Foreskin keratinocyte (primary cell): ENCODE measurements at places on chromosomes 11 and 22. TPM values are rescaled to one million over a fixed set of nuclear protein-coding genes. Genes with fewer than 3 reads are reported as not detected.

- no peak for DNase-seq
Observed at GRCh38 chr11:15275141-15275540, 160.4 kb downstream of the INSC start.

DNA sequence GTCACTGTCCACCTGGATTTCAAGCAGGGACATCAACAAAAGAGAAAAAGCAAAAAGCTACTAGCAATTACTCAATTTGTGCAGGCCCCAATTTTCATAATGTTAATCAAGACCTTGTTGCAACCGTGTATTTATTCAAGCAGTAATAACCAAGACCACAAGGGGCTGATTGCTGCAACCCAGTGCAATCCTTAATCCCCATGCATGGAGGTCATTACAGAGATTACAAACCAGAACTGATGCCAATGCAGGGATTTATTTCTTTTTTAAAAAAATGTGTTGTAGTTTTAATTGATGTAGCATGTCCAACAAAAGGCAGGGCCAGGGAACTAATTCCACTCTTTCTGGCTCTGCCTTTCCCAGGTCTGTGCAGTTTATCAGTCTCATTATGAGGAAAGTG, 18.4 kb downstream of the TECTA start:
- DNase-seq, result no peak

DNA sequence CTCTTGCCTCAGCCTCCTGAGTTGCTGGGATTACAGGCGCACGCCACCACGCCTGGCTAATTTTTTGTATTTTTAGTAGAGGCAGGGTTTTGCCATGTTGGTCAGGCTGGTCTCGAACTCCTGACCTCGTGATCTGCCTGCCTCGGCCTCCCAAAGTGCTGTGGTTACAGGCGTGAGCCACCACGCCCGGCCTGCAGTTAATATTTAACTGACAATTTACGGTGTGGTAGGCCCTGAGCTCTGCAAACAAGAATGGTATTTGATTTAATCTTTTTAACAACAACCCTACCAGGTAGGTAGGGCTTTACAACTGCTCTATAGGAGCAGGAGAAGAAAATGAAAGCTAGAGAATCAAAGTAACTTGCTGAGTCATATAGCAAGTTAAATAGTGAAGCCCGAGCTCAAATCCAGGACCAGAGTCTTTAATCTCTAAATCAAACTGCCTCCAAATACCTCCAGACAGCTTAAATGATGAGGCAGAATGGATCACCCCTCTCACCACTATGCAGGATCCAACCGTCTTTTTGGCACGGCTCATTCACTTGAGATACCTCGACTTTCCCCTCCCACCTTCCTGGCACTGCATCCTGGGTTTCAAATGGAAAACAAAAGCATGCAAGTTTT, 9.4 kb downstream of the UEVLD start:
- no peak for DNase-seq

SEPTIN3 gene
- 0.03 and 0.11 TPM in 2 replicates for total RNA-seq

- no peak for DNase-seq
Observed at GRCh38 chr11:12856338-12856737, 152.8 kb upstream of the RASSF10 start.

DNA sequence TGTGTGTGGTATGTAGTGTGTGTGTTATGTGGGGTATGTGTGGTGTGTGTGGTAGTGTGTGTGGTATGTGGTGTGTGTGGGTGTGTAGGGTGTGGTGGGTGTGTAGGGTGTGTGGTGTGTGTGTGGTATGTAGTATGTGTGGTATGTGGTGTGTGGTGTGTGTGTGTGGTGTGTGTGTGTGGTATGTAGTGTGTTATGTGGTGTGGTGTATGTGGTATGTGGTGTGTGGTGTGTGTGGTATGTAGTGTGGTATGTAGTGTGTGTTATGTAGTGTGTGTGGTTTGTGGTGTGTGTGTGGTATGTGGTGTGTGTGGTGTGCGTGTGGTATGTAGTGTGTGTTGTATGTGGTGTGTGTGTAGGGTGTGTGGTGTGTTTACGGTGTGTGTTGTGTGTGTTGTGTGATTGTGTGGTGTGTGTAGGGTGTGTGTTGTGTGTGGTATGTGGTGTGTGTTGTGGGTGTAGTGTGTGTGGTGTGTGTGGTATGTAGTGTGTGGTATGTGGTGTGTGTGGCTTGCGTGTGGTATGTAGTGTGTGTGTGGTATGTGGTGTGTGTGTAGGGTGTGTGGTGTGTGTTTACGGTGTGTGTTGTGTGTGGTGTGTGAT, 4.2 kb upstream of the PPP6R2 start:
- DNase-seq, result no peak

GRCh38 chr11:26676641-26677040, 45.2 kb downstream of the SLC5A12 start:
- DNase-seq, result peak; percentile 57

GTSE1 gene
- 23.8 and 28.6 TPM in 2 replicates for total RNA-seq

NPAS4 gene
- total RNA-seq, result not detected in 2 replicates

- no peak for DNase-seq
Observed at GRCh38 chr11:46778416-46778815, 59.4 kb downstream of the F2 start.

- no peak for DNase-seq
Observed at GRCh38 chr22:50399751-50400331, 56.7 kb downstream of the PPP6R2 start.

DNA sequence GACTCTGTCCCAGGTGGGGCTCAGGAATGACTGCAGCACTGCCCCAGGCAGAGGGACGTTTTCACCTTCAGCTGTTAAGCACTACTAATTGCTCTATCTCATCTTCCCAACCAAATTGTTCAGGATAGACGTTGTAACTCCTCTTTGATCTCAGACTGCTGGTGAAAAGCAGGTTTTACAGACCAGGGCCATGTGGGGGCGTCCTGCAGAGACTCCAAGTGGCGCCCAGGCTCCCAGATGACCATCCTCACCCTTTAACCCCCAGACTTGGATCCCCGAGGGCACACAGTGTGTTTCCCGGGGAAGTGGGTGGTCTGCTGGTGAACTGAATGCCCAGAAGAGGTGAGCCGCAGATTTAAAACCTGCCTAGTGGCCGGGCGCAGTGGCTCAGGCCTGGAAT, 23.9 kb downstream of the FADD start:
- no peak for DNase-seq

DNA sequence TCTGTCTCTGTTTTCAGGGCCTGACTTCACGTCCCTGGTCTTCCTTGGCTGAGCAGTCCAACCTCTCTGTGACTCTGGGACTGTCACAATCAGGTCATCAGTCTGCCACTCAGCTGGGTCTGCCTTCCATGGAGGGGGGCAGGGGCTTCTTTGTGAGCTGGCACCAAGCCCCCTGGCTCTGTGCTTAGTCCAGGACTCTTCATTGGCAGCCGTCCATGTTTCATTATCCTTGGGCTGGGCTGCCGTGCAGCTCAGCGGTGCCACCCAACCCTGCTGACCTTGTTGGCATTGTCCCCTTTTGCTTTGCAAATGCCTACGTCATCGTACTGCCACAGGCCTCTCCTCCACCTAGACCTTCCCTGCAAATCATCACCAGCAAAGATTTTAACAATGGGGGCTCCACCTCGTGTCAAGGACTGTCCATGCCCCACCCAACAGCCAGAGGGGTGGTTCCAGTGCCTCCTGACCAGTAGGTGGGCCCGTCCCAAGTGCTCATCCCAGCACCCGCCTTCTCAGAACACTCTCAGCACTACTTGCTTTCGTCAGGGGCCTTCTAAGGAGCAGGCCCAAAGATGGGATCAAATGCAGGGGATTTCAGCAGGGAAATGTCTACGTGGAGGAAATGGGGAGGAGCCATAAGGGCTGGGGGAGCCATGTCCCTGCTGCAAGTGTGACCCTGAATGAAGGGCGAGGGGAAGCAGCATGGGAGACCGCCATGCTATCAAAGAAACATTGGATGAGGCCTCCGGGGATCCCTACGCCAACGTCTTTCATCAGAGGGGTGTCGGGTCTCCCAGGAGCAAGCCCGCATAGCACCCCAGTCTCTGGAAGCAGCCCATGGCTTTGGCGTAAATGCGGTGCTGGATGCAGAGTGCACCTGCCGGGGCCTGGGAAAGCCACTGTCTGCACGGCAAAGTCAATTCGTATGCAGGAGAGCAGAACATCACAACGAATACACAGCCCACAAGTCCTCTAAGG, 18.2 kb downstream of the KRTAP5-6 start:
- DNase-seq, result no peak

- no peak for DNase-seq
Observed at GRCh38 chr11:128471138-128471661, 116.2 kb downstream of the ETS1 start.

DNA sequence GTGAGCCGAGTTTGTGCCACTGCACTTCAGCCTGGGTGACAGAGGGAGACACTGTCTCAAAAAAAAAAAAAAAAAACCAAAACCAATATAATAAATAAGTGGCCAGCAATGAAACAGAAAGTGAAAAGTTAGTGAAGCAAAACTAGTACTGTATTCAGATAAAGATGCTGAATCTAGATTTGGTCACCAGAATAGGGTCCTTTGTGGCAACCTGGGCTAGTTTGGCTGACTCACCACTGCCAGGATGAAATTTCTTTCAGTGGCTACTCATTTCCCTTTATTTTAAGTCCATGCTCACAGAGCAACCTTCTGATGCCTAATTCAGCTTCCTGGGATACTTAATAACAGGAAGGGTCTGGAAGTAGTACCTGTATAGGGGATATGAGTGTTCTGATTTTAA, 26.0 kb downstream of the LIMK2 start:
- DNase-seq, result no peak

BCO2 gene
- total RNA-seq, result 0.17 and 0.18 TPM in 2 replicates

DNA sequence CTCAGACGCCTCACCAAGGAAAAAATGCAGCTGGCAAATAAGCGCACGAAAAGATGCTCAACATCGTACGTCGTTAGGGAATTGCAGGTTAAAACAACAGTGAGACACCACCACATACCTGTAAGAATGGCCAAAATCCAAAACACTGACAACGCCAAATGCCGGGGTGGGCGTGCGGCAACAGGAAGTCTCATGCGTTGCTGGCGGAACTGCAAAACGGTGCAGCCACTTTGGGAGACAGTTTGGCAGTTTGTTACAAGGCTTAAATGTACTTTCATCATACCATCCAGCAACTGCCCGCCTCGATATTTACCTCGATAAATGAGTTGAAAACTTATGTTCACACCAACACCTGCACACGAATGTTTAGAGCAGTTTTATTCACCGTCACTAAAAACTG, 7.5 kb upstream of the CTSD start:
- peak; percentile 45 for DNase-seq

GRCh38 chr11:68988491-68988890, 7.7 kb upstream of the MRGPRD start:
- no peak for DNase-seq

DNA sequence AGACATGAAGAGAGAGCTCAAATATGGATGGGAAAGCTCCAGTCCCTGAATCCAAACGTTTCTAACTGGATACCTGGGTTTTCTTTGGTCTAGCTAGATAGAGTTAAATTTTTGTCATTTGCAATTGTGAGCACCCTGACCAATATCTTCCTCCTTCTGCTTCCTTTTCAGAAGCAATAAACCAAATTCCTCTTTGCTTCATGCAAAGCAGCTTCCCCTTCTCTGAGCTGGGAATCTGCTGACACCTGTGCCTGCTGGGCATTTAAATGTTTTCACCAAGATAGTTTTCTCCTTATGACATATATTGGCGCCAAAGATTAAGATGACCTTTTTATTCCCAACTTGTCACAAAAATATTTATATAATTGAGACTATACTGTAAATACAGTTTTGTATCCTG, 27.9 kb upstream of the PAK1 start:
- DNase-seq, result no peak

DNA sequence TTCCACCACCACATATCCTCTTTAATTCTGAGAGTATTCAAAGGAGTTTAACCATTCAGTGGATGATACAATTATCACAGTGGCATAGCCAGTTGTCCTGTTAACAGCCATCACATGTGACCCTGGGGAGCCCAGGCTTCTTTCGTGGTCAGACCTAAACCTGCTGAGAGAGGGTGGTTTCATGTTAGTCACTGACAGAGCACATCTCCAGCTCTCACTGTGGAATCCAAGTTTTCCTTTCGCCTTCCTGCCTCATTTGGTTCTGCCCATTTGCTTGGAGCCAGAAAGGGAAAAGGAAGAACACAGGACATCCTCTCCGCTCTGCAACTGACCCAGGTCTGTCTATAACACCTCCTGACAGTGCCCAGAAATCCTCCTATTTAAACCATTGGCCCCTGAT, 60.4 kb downstream of the MCHR1 start:
- DNase-seq, result no peak

- peak; percentile 47 for DNase-seq
Observed at GRCh38 chr22:27135031-27135981, 477.9 kb downstream of the MIAT start.

DNA sequence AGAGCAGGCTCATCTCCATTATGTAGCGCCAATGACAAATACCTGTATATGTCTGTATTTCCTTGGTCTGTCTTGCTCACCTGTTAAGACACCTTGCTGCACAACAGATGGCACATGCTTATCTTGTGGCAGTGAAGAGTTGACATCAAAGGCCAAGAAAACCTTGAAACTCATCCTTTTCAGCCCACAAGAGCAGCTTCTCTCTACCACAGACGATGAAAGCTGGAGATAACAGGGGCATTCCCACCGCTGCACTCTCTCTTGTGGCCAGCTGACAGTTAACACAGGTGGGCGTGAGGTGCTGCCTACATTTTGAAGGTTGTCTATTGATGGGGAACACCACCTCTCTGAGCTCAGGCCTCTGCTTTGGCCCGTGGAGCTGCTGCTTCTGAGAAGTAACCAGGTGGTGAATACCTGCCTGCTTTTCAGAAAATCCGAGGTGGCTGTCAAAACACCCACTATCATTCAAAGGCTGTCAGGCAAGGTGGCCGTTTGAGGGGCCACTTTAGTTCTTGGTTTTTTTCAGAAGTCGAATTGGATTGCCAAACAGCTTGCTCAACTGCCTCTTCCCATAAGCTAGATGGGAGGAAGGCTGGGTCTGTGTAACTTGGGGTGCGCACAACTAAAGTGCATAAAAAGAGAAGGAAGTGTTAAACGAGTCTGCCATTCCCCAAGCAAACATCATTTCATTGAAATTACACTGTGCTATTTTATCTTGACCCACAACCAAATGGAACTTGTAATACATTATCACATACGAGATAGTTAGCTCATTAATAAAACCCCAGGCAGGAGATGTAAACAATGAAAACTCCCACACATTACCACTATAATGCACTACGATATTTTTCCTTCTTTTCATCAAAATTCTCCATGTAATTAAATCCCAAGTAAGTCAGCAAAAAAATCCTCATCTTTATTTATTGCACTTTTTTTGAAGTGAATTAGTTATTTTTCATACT, 87.1 kb upstream of the RAG2 start:
- DNase-seq, result no peak

MGAT3 gene
- not detected in 2 replicates for total RNA-seq

SCGB1C1 gene
- not detected in 2 replicates for total RNA-seq

DENND6B gene
- total RNA-seq, result 0.42 and 0.54 TPM in 2 replicates

- DNase-seq, result no peak
Observed at GRCh38 chr11:2702771-2703362, 3.1 kb upstream of the KCNQ1OT1 start.

KCNE3 gene
- 0.07 TPM in 2 replicates for total RNA-seq

- no peak for DNase-seq
Observed at GRCh38 chr11:20672575-20672974, 3.2 kb downstream of the NELL1 start.
